HS-27A (cell line): ENCODE measurements at places on chromosomes 3 and 15.

GRCh38 chr3:179563271-179563783 is 601 bp downstream of the ACTL6A start:
- DNase-seq = peak; percentile 43

DNA sequence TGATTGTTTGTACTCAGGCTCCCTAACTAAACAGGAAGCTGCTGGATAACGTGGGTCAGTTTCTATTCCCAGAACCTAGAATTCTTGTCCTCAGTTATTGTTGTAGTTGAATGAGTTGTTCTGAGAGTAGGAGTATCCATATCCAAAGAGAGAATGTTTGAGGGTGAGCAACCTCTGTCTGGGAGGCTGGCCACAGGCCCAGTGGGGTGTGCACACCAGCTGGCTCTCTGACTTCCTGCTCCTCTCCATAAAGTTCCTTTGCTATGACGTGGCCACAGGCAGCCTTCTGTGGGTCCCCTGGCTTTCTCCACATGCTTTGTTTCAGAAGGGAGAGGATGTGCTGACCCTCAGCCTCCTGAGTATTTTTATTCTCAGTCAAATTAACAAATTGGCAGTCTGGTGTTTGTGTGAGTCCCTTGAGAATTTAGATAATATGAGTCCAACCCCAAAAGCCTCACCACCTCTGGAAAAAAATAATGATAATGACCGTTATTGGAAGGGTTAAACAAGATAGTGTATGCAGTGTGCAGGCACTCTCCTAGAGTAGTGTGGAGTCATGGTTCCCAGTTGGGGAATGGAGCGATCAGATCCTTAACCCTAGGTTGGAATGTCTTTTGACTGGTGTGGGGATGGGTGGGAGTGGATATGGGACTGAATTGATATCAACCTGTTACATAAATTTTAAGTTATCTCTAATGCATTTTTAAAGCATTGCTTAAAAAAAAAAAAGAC is 47.6 kb upstream of the MED12L start:
- peak; percentile 83 for DNase-seq

GRCh38 chr3:18641916-18642315 is 216.8 kb upstream of the SATB1 start:
- DNase-seq = no peak

DNA sequence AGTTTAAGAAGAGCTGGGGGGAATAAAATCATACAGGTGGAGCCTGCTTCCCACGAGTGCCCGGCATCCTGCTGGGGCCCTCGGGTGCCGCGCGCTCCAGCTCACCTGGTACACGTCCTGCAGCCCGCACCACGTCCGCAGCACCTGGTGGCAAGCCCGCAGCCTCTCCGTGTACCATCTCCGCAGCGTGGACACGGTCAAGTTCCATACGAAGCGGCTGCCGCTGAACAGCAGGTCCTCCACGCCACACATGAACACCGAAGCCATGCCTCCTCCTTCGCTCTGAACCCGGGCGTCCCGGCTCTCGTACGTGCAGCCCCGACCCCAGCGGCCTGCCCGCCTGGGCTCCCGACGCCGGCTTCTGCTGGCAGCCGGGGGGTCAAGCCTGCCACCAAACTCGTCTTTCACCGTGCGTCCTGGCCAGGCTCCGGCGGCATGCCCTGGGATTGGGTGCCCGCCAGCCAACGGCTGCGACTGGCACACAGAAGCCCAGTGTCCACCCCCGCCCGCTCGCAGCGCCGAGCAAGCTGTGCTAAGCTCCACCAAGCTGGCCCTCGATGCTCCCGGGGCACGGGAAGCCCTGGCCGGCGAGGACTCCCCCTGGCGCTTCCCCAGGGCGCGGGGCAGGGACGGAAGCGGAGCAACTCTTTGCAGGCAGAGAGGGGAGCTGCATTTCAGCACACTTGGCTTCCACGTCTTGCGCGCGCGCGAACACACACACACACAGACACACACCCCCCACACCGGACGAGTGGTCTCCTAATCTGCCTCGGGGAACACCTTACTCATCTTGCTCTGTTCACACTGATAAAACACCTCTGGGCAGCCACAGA is at the start of gene FRMD4B:
Gene FRMD4B (minus strand): TSS at position 366 of the 833 bp plus-strand sequence. CDS start 99 bp downstream, at position 267.
- DNase-seq = no peak

DNA sequence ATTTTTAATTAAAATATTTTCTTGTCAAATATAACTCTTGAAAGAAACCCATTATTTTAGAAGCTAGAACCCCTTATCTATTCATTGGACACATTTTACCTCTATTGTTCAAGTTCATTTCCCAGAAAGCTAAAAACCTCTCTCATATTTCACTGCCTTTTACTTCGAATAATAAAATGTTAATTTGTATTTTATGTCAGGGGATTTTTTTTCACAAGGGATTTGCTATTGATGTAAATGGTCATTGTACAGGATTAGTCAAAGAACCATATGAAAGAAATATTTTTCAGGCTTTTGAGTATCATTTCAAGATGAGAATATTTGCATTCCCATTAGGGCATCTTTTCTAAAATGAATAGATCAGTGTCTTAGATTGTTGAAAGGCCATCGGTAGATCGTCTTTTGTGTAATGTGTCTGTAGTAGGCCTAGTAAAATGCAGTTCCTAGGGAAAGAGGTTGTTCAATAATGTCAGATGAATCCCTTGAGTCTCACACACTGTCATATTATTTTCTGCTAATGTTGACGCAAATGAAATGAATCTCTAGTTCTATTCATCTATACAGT is 114.5 kb downstream of the ROBO1 start:
- DNase-seq = no peak

DNA sequence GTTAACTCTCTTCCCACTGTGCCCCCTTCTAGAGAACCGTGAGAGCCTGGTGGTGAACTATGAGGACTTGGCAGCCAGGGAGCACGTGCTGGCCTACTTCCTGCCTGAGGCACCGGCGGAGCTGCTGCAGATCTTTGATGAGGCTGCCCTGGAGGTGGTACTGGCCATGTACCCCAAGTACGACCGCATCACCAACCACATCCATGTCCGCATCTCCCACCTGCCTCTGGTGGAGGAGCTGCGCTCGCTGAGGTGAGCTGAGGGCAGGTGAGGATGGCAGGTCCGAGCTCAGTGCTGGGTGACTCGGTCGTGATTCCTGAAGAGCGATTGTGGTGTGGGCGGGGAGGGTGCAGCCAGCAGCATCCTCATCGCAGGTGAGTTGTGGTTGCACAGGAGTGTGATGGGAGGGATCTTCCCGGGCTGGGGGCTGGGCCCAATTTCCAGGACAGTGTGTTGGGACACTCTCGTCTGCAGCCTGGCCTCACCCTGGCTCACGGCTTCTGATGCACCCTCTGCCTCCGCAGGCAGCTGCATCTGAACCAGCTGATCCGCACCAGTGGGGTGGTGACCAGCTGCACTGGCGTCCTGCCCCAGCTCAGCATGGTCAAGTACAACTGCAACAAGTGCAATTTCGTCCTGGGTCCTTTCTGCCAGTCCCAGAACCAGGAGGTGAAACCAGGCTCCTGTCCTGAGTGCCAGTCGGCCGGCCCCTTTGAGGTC is 8.0 kb downstream of the MCM2 start:
- no peak for DNase-seq

GRCh38 chr3:85007195-85008094 is 48.7 kb downstream of the CADM2 start:
- no peak for DNase-seq

- no peak for DNase-seq
Observed at GRCh38 chr3:56654460-56654859, 28.6 kb downstream of the TASOR start.

- DNase-seq = peak; percentile 45
Observed at GRCh38 chr3:28915741-28916500, 364.9 kb upstream of the RBMS3 start.
